ENCODE measurements at places on chromosomes 5 and 9.

DNA sequence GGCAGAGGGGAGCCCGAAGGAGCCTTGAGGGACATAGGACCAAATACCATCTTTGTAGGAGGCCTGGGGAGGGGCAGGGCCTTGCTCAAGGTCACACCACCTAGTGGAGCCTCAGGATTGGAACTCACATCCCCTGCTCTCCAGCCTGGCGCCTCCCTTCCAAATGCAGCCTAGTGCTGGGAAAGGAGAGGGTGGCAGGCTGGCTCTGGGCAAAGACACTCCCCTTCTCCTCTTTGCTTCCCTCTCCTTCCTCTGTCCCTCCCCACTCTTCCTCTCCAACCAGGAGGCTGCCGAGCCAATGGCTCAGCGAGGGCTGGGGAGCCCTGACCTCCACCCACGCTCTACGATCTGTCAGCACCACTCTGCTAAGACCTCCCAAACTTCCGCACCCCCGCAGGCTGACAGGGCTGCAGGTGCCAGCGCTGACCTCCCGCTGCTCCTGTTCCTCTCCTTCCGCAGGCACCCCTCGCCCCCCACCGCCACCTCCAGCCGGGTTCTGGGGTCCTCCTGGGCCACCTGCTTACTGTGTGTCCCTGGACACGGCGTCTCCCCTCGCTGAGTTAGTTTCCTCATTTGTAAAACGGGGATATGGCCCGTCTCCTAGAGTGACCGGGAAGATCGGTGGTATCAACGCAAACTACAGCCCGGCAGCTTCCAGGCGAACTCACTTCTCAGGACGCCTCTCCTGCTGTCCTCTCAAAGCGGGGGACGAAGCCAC is 52.9 kb downstream of the C9orf50 start:
- no peak for DNase-seq

DNA sequence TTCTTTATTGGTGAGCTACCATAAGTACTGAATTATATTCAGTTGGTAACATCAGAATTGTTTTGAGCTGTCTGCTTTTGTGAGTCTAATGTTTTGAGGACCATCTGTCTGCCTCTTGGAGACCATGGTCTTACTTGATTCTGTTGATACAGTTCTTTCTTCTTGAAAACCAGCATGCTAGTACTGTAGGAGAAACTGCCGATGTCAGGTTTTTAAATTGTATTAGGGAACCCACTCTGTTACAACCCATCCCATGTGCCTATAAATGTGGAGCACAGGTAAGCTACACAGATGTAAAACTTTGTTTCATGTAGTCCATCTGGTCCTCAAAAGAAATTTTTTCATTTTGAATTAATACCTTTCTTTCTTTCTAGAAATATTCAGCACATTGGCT is 103.4 kb upstream of the DMRTA1 start:
- DNase-seq, result no peak

DNA sequence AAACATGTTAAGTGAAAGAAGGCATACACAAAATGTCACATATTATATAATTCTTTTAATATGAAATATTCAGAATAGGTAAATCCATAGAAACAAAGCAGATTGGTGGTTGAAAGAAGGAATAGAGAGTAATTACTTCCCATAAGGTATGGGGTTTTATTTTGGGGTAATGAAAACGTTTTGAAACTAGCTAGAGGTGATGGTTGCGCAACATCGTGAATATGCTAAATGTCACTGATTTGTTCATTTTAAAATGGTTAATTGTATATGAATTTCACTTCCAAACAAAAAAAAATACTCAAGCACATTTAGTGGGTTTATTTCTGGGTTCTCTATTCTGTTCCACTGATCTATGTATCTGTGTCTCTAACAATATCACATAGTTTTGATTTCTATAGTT is 12.0 kb upstream of the FSTL4 start:
- no peak for DNase-seq

DNA sequence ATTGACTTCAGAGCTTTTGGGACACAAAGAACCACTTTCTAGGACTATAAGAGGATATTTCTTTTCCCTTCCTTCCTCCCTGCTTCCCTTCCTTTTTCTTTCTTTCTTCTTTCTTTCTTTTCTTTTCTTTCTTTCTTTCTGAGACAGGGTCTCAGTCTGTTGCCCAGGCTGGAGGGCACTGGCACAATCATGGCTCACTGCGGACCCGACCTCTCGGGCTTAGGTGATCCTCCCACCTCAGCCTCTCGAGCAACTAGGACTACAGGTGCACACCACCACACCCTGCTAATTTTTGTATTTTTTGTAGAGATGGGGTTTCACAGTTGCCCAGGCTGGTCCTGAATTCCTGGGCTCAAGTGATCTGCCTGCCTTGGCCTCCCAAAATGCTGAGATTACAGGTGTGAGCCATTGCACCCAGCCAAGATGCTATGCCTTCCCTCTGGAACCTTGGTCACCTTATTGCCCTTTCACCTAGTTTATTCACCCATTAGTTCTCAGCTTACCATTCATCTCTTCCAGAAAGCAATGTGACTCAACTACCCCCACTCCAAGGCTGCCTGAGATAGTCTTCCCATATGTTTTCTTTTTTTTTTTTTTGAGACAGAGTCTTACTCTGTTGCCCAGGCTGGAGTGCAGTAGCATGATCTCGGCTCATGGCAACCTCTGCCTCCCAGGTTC is 10.1 kb downstream of the PLIN2 start:
- DNase-seq, result no peak

GRCh38 chr5:118984602-118985001 is 3.7 kb downstream of the DTWD2 start:
- DNase-seq, result no peak

DNA sequence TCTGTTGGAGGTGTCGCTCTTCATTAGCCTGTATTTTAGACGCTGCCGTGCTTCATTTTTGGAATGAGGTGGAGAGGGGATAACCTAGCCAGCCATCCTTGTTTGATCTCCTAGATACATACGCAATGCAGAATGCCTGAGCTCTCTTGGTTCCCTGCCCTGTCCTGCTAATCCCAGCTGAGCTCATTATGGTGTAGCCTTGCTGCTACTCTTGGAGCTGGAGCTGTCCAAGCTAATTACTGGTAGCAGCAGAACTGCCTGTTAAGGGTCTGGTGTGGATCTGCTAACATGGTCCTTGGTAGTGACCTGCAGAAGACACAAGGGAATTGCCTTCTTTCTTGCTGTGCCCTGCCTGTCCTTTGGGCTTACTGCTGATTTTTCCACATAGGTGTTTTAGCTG is 207.9 kb downstream of the CNTLN start:
- DNase-seq, result no peak

DNA sequence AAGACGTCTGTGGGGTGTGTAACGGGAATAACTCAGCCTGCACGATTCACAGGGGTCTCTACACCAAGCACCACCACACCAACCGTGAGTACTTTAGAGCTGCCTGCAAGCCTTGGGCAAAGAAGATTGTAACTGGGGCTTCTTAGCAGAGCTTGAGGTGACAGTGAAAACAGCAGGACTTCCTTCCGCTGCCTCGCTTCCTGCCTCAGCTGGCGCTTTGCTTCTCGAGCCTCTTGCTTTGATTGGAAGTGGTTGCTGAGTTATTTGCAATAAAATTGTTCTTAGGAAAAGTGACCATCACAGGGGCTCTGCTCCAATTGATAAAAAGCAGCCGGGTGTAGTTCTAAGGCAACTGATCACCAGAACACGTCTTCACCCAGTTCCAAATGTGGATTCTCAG is 99.1 kb downstream of the ADAMTS16 start:
- no peak for DNase-seq

DNA sequence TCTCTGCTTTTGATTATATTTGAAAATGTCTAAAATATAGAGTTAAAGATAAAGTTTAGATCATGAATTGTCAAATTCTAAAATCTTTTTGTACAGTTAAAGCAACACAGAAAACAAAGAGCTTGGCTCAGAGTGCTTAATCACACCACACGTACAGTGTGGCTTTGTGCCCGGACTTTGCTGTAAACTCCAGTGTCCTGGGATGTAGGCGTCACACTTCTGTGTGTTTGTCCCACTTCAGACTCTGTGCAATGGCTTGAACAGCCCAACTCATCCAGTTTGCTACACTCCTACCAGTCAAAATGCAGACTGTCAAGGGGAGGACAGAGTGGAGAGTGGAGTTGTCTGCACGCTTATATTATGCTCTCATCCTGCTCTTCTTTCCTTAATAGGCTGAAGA is 45.3 kb downstream of the SMARCA2 start:
- DNase-seq, result no peak

DNA sequence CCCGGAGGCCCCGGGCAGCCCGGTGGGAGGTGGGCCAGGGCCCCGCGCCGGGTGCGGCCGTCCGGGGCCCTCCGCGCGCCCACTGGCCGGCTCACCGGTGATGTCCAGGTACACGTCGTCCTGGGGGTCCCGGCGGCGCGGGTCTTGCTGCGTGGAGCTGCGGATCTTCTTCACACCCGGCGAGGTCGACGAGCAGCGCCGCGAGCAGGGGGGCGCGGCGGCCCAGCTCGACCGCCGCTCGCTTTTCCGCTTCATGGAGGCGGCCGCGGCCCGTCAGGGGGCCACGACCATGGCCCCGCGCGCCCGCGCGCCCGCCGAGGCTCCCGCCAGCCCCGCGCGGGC is 548 bp downstream of the CDC14B start:
- DNase-seq, result no peak

DNA sequence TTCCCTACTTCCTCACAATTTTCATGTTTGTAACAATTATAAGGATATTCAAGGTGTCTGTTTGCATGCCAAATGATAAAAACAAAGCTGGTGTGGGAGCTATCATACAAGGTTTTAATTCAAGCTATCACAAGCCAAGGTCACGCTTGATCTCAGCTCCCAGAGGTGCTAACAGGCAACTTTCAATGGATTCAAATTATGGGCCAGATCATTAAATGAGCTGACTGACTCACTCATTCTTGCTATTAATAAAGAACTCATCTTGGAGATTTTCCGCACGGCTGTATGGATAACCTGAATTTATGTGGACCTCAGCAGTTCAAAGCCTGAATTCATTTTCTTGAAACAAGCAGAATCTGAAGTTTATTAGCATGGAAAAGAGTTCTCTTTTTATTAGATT is 267.3 kb upstream of the CDH6 start:
- DNase-seq, result no peak

- no peak for DNase-seq
These were observed 14.7 kb downstream of the ENC1 start for GRCh38 chr5:74625742-74626241.

DNA sequence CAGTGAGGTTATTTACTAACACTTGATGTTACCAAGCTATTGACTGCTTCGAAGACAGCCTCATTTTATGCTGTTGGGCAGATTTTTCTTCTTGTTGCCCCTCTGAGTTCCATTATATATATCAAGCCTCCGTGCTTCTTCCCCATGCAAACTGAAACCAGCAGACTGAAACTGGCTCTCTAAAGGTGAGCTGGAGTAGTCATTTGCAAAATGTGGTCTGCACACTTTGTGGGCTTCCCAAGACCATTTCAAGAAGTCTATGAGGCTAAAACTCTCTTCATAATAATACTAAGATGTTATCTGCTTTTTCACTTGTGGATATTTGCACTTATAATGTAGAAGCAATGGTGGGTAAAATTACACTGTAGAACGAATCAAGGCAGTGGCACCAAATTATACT is 13.9 kb downstream of the SLC36A1 start:
- no peak for DNase-seq
